ENCODE measurements at places on chromosomes 16 and 17.

DNA sequence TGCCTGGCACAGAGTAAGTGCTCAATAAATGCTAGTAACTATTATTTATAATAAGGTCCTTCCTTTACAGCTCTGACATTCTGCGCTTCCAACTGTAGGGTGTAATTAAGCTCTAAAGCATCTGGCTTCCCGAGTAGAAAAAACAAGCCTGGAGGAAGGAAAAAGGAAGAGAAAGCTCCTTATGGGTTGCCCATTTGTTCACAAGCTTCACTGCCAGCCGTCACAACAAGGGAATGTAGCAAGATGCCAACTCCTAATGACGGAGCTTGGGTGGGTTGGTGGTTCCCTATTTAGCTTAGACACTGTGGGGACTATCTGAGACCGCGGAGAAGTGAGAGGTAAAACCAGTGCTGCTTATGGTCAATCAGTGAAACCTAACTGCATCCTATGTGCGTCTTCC is 7.3 kb upstream of the RPRML start:
- DNase-seq: no peak

GRCh38 chr16:57502048-57502775 is 15.9 kb upstream of the DOK4 start:
- no peak for DNase-seq

- peak; percentile 71 for DNase-seq
Measured at GRCh38 chr17:8016632-8017424, 14.4 kb downstream of the GUCY2D start.

- DNase-seq: peak; percentile 80
Measured at GRCh38 chr17:81322271-81323082, 27.4 kb upstream of the SLC38A10 start.

GRCh38 chr17:55005520-55005919 is 37.0 kb downstream of the STXBP4 start:
- no peak for DNase-seq

DNA sequence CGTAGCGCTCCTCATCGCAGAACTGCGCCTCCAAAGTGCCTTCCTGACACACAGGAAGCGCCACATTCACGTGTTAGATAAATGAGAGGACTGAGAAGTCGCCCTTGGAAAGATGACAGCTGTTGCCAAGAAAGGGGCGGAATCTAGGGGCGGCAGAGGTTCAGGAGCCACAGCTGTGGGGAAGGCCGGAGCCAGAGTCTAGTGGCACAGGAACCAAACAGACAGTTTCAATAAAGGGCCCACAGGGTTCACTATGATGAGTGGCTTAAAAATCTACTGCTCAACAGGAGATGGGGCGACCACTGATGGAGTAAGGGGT is 4.7 kb downstream of the FLCN start:
- no peak for DNase-seq

DNA sequence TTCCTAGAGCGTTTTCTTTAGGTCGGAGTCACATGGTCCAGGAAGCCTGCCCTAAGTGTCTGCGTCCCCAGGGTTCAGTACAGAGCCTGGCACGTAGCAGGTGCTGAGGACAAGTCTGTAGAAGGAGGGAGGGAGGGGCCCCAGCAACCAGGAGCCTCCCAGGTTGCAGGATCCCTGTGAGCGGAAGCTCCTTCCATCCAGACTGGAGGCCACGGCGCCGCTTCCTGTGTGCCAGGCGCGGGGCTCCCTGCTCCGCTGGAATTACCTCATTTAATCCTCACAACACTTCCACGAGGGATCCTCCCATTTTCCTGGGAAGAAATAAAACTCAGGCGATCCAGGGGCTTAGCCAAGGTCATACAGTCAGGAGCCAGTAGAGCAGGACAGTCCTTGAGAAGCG is 22.1 kb downstream of the TRARG1 start:
- no peak for DNase-seq
